ENCODE measurements at places on chromosomes 4 and X. TPM values are rescaled to one million over a fixed set of nuclear protein-coding genes. Genes with fewer than 3 reads are reported as not detected.
A peak's percentile ranks its signal among the peaks of the same experiment; 100 is the strongest.

VCX gene
- not detected for total RNA-seq

DNA sequence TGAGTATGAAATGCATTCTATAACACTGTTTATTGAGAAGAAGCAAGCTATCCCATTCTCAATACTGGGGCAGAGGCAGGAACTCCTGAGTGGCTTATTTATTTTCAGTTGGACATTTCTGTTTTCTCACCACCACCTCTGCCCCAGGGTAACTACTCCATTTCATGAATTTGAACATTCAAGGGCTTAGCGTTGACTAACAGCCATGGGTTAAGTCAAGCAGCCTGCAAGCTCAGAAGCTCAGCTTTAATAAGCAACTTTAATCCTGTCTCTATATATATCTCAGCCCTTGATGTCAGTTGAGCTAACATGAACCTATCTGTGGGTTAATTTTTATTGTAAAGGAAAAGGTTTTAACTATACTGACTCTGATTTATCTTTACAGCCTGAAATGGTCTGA is 93.8 kb downstream of the MBNL3 start:
- H3K27ac ChIP-seq, result no peak overlapping the region
- H3K36me3 ChIP-seq, result no peaks in the 10 kb centered on the region
- H3K4me1 ChIP-seq, result no peaks in the 10 kb centered on the region
- no peak overlapping the region for H3K4me3 ChIP-seq
- H3K27me3 ChIP-seq, result no peaks in the 10 kb centered on the region
- no peak for DNase-seq

DNA sequence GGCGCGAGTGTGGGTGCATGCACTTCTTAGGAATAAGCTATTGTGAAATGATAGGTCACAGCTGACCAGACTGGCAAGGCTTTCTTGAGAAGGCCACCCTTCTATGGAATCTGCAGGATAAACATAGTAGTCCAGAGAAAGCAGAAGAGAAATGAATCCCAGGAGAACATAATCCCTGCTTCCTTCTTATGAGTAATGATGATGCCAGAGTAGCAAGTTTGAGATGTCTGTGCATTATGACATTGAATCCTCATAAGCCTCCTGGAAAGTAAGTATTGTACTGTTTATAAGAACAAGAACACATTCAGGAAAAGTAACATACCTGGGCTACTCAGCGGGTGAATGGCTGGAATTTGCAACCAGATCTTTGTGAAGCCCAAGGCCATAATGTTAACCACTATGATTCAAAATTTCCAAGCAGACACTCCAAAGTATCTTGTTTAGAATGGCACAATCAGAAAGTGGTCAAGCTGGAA is 272.1 kb upstream of the HS3ST1 start:
- no peak for DNase-seq
- no peaks in the 10 kb centered on the region for H3K4me1 ChIP-seq
- H3K36me3 ChIP-seq, result no peaks in the 10 kb centered on the region
- no peak overlapping the region for H3K4me3 ChIP-seq
- H3K27ac ChIP-seq, result no peak overlapping the region

DNA sequence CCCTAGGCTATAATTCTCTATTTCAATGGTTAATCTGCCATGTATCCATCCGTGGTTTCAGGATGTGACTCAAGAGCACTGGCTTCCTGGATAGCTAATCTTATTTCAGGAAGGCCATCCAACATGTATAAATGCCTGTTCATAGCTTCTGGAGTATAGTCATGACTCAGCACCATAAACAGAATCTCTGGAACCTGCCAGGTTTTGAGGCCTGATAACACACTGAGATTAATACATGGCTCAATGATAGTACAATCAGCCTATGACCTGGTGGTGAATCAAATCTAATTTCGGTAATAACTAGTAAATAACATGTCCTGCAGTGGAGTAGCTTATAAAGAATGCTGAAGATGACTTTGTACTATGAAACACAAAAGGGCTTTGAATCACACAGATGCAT is 5.7 kb upstream of the IL13RA2 start:
- H3K27me3 ChIP-seq, result no peaks in the 10 kb centered on the region
- no peak overlapping the region for H3K4me3 ChIP-seq
- H3K36me3 ChIP-seq, result no peaks in the 10 kb centered on the region
- no peak overlapping the region for H3K27ac ChIP-seq

- H3K36me3 ChIP-seq, result no peaks in the 10 kb centered on the region
- H3K27me3 ChIP-seq, result no peaks in the 10 kb centered on the region
- H3K27ac ChIP-seq, result peak overlapping the region; percentile 78
Measured at GRCh38 chrX:14030174-14030530, 460 bp upstream of the GEMIN8 start.

DNA sequence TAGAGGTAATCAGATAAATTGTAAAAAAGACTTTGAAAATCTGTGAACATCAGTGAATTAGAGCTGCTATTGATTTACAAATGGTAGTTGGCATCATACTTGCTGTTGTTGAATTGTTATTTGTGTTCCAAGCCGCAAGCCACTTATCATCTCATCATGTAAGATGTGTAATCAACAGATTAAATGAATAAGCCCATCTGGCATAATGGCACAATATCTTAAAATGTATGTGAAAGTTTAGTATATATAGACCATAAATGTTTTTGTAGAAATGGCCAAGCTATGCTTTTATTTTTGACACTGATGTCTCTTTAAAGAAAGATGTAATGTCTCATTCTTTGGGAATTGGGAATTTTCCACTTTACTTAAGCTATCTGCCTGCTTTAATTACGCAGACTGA is 682.6 kb upstream of the GNPDA2 start:
- H3K4me3 ChIP-seq, result no peak overlapping the region
- H3K4me1 ChIP-seq, result no peaks in the 10 kb centered on the region

GRCh38 chr4:20403846-20404245 is 152.1 kb downstream of the SLIT2 start:
- DNase-seq, result no peak
- H3K4me3 ChIP-seq, result no peak overlapping the region
- no peak overlapping the region for H3K27ac ChIP-seq
- no peaks in the 10 kb centered on the region for H3K36me3 ChIP-seq
- H3K27me3 ChIP-seq, result no peaks in the 10 kb centered on the region

All from colonic mucosa (tissue), 4 donors.